NCI-H1048 (cell line): ENCODE measurements at places on chromosomes 1 and 21.

DNA sequence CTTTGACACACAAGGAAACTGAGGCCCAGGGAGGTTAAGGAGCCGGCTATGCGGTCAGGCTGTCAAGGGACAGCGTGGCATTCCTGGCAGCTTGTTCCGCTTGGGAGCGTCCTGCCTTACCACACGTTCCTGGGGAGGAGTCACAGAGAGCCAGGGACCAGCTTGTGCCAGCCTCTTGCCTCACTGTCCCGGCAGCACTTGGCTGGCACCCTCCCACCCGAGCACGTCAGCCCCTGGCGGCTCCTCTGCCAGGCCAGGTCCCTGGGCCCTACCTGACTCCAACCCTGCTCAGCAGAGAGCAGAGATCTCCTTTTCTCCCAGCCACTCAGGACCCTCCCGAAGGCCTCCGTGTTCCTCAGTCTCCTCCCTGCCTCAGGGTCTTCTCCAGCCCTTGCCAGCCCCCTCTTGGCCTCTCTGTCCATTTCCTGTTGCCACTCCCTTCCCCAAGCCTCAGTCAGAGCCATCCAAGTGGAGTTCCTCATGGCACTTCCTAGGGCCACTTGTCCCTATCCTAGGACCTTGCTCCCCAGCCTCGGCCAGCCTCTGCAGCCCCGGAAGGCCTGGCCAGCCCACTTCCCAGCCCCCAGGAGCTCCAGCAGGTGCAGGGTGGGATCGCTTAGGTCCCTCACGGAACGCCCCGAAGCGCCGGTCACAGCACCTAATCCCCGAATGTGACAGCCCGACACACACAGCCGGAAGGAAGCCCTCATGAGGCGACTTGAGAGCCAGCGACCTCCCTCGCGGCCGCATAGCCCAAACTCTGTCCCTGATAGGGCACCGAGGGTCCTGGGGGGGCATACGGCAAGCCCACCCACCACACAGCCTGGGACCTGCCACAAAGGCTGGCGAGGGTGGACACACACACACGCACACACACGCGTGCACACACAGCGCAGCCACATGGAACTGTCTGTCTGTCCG, 130.3 kb downstream of the CASZ1 start:
- no peak for DNase-seq

- no peak for DNase-seq
Measured at GRCh38 chr1:11373895-11374747, 101.1 kb downstream of the UBIAD1 start.

GRCh38 chr1:22216966-22217365, 74.1 kb upstream of the WNT4 start:
- DNase-seq: no peak

DNA sequence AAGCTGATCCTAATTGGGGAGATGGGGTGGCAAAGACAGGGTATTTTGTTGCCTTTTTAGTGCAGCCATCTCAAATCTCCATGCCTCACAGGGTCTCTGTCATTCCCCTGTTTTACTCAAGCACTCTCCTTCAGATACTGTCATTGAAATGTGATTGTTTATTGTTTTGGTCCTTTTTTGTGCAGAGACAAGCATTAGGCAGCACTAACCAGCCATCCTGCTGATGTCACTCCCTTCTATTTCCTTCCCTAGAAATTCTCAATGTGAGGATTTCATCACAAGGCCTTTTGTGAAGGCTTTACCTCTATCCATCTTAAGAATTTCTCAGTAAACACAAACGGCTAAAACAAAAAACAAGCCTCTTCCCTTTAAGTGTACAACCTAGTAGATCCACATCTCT, 34.7 kb downstream of the OR10J5 start:
- DNase-seq: no peak

DNA sequence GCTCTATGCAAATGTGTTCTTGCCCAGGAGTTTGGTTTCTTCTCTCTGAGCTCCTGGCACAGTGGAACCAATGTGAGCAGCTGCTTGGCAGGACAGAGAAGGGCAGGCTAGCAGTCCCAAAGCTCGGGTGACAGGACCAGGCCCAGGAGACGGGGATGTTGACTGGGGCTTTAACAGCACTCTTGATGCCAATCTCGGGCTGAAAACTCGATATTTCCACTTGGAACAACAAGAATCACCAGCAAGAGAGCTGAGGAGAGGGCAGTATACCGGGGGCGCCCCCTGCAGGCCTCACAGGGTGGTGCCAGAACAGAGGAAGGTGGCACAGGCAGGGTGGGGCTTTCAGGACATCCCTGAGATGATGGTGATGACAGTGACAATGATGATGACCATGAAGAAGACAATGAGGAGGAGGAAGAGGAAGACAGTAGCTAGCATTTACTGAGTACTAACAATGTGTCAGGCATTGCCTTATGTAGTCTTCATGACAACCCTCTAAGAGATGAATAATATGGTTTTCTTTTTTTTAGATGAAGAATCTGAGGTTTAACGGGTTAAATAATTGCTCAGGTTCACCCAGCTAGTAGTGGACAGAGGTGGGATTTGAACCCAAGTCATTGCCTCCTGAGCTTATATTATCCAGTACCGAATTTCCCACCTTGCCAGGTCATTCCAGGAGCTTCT, 2.7 kb upstream of the KCNJ9 start:
- DNase-seq: no peak

GRCh38 chr1:243837907-243838535, 12.0 kb downstream of the AKT3 start:
- DNase-seq: no peak

DNA sequence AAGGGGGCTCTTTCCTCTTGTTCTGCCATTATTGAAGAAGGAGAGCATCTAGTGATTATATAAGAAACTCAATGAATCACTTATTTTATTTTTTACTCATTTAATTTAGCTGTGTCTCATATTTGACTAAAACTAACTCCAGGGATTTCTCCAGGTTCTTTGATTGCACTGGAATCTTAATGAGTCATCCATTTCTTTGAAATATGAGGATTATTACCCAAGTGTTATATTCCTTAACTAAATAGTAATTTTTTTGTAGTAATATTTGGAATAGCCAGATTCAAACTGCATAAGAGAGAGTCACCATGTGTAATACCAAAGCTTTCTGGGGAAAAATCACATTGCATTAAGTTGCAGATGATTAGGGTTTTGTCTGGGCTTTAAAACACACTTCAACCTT, 59.5 kb downstream of the NTMT2 start:
- no peak for DNase-seq

GRCh38 chr1:206550446-206550845, 43.1 kb downstream of the RASSF5 start:
- no peak for DNase-seq

GRCh38 chr1:71582673-71583072, 501.8 kb upstream of the ZRANB2 start:
- no peak for DNase-seq

DNA sequence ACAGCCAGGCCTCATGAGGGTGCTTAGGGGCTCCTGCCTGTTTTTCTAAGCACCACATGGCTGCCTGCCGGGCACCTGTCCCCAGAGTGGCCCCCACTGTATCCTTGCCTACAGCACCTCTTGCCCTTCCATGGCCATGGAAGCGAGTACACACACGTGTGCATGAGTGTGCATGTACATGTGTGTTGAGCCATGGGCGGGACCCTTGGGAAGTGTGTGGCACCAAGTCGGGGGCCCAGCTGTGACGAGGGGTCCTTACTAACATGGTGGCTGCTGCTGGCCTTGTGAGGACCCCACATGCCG, 25.8 kb downstream of the KRTAP10-1 start:
- no peak for DNase-seq

DNA sequence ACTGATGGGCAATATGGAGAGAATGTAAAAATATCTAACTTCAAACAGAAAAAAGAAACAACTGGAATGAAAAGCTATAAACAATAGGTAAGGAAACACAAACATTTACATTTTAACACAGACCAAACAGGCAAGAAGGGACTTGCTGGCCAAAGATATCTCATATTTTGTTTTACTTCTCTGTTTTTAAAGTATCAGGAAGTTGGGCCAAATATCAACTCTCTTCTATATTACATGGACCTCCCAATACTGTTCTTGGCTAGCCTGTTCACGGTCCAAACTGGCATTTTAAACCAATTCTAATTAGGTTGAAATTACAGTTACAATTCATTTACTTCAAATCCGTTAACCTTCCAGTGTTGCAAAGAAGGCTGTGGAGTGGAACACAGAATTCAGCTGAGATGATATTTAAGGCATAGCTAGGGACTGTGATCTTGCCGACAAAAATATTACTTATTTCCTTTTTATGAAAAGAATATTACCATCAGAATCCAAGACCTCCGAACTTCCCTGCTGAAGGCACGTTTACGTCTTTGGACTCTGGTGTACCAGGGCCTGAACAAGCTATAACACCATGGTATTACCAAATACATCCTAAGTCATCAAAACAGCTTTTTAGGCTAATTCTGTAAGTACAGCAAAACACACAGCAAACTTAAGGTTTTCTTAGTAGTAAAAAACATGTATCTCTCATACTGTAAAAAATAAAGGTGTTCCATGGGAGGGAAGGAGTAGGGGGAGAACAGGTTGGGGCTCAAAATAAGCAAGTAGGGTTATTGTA, 165.4 kb downstream of the RUNX1 start:
- DNase-seq: no peak

GRCh38 chr1:156880473-156880872, 13.0 kb upstream of the PEAR1 start:
- no peak for DNase-seq

GRCh38 chr1:177872308-177872900, 97.5 kb downstream of the SEC16B start:
- no peak for DNase-seq

- no peak for DNase-seq
Measured at GRCh38 chr1:205810448-205811157, 2.4 kb downstream of the SLC41A1 start.

GRCh38 chr1:60911966-60912697, 170.2 kb upstream of the NFIA start:
- no peak for DNase-seq

GRCh38 chr1:209395169-209395568, 188.3 kb upstream of the CAMK1G start:
- no peak for DNase-seq
